PC-3 (cell line): ENCODE measurements at places on chromosomes 5 and 9. TPM values are rescaled to one million over a fixed set of nuclear protein-coding genes. Genes with fewer than 3 reads are reported as not detected.

GRCh38 chr5:74624931-74625505 is 15.5 kb downstream of the ENC1 start:
- no peak for DNase-seq

The PRDM9 gene
- 0.11 and 0.12 TPM in 2 replicates for total RNA-seq

The BARX1 gene
- total RNA-seq, result not detected in 2 replicates

- DNase-seq, result peak; percentile 75
Measured at GRCh38 chr5:59193616-59194319, 610.9 kb downstream of the RAB3C start.

GRCh38 chr5:31794009-31794408 is 155.1 kb downstream of the PDZD2 start:
- no peak for DNase-seq

The CCL28 gene
- total RNA-seq, result 8.1 and 8.5 TPM in 2 replicates

- no peak for DNase-seq
Measured at GRCh38 chr5:111528056-111528455, 15.7 kb upstream of the STARD4 start.

- no peak for DNase-seq
Measured at GRCh38 chr9:26650325-26650724, 242.3 kb downstream of the CAAP1 start.

- DNase-seq, result peak; percentile 43
Measured at GRCh38 chr9:18791074-18791473, 241.9 kb downstream of the SAXO1 start.

GRCh38 chr5:171207256-171207847 is 101.7 kb upstream of the TLX3 start:
- DNase-seq, result peak; percentile 84

DNA sequence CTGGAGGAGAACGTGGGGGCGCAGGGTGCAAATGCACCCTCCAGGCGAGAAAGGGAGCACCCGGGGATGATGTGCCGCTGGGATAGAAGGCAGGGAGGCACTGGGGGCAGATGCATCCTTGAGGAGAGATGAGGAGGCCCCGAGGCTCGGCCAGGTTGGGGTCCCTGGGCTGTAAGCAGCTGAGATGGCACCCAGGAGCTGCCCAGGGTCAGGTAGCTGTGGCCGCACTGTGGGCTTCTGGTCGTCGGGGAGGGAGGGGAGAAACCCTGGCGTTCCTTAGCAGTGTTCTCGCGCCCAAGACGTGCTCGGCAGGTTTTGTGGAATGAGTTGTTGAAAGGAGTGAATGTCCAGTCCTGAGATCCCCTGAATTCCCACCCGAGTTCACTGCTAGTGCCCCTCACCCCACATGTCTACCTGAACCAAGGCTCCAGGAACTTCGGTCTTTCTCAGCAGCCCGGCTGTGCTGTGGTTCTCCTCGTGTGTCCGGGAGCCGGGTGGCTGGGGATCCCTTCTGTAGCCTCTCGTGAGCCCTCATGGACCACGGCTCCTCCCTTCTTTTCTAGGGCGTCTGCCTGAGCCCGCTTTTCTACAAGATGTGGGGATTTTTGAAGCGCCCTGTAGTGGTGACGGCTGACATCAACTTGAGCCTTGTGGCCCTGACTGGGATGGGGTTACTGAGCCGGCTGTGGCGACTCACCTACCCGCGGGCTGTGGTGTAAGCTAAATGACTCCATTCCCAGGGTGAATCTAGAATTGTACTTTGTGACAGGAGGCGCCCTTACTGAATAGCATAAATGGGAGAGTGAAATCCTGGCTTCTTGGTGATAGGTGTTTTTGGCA is 1.1 kb downstream of the POMT1 start:
- peak; percentile 62 for DNase-seq

The PCSK1 gene
- not detected in 2 replicates for total RNA-seq

GRCh38 chr5:174418809-174419539 is 305.4 kb upstream of the MSX2 start:
- no peak for DNase-seq

The CYLC2 gene
- not detected in 2 replicates for total RNA-seq

DNA sequence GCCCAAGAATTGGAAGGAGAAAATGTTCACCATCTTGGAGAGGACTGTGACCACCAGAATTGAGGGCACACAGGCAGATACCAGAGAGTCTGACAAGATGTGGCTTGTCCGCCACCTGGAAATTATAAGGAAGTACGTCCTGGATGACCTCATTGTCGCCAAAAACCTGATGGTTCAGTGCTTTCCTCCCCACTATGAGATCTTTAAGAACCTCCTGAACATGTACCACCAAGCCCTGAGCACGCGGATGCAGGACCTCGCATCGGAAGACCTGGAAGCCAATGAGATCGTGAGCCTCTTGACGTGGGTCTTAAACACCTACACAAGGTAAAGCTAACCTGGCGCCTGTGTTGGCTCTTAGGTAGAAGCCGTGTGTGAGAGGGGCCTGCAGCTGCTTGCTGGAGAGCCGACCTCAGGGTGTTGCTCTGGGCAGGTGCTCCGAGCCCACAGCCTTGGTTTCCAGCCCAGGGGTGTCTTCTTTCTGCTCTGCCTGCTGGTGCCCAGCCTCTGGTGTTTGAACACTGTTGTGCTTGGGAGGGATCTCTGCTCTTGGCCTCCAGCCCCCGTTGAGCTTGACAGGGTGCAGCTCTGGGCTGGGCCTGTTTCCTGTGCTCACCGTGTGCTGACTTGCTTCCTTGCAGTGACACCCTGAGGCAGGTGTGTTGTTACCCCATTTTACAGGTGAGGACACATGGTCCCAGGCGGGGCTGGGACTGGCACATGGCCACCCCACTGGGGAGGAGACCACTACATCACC is 10.9 kb downstream of the EXOC3 start:
- DNase-seq, result no peak

The TNFSF8 gene
- total RNA-seq, result not detected in 2 replicates

DNA sequence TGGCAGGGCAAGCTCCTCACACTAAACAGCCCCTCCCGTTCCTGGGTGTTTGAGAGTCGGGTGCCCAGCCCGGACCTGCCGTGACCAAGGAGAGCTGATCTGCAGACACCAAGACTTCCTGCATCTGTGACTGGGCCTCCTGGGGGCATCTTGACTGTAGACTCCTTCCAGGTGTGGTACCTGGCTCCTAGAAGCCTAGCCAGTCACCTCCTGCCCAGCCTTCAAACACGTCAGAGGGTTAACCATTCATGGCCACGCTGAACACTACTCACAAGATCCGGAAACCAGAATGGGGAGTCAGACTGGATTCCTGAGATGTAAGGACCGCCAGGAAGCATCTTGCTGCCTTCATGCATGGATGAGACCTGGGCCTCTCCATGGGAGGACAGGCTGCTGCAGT is 3.7 kb upstream of the LCN2 start:
- DNase-seq, result peak; percentile 94

DNA sequence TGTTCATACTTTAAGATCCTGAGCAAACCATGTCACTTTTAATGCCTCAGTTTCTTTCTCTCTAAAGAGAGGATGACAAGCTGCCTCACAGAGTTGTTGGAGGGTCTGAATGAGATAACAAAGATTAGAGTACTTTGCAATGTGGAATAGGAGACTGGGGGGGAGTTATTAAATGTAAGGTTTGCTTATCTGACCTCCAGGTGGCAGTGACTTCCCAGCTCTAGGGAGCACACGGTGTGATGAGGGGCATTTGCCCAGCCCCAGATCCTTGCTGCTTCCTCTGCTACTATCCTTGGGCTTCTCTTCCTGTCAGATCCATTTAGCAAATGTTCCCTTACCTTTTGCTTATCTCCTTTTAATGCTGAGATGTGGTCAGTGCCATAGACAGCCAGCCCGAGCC is 30.7 kb downstream of the ENHO start:
- DNase-seq, result no peak

The BAAT gene
- total RNA-seq, result 0.07 TPM in 1 of 2 replicates, not detected in the other

- no peak for DNase-seq
Measured at GRCh38 chr5:89946508-89946907, 463.0 kb downstream of the CETN3 start.

- no peak for DNase-seq
Measured at GRCh38 chr5:132473019-132473531, 17.5 kb downstream of the IRF1 start.

DNA sequence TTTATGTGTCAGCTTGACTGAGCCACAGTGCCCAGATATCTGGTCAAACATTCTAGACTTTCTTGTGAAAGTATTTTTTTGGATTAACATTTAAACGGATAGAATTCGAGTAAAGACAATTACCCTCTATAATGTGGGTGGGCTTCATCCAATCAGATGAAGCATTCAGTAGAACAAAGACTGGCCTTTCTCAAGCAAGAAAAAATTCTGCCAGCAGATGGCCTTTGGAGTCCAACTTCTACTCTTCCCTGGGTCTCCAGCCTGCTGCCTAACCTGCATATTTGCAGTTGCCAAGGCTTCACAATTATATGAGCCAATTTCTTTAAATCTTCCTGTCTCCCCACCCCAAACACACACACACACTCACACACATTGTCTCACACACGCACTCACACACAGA is 86.4 kb downstream of the MED10 start:
- DNase-seq, result peak; percentile 64

- DNase-seq, result peak; percentile 41
Measured at GRCh38 chr5:78600687-78601414, 47.7 kb downstream of the LHFPL2 start.

The NEURL1B gene
- total RNA-seq, result 0.95 and 2.5 TPM in 2 replicates

- no peak for DNase-seq
Measured at GRCh38 chr5:67648201-67648671, 451.6 kb upstream of the CD180 start.

- no peak for DNase-seq
Measured at GRCh38 chr5:81904166-81904565, 67.7 kb upstream of the ATG10 start.

The MINAR2 gene
- total RNA-seq, result not detected in 2 replicates
